Fibroblast of skin of left biceps (primary cell): ENCODE measurements at places on chromosomes 1 and 21.

GRCh38 chr1:31765041-31765467, 914 bp upstream of the ADGRB2 start:
- DNase-seq = no peak

DNA sequence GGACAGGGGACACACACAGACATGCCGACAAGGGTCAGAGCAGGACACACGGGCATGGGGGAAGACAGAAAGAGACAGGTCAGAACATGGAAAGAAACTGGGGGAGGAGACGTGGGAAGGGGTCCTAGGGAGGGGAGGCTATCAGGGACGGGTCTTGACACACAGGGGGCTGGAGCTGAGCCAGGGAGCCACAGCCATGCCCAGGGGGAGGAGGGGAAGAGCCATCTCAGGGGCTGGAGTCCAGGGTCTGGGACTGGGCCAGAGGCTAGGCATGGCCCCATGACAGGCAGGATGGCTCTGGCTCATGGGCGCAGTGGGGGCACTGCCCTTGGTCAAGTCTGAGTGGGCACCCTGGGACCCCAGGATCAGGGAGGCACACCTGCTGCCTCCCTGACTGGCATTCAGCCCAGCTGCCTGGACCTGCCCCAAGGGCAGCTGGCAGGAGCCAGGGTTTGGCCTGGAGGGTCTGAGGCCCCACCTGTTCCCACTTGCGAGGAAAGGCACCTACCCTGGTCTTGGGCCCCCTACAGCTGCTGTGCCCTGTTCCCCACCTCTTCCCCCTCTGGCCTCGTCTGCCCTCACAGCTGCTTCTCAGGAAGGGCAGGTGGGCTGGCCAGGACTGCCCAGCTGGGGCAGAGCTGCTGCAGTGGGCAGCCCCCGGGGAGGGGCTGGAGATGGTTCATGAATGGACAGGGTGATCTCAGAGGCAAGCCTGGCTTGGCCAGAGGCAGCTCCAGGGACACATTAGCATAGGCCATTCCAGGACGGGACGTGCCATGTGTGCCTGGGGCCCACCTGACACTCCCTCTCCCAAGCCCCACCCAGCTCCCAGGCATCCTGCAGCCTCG, 42.9 kb downstream of the HSPG2 start:
- DNase-seq = no peak

DNA sequence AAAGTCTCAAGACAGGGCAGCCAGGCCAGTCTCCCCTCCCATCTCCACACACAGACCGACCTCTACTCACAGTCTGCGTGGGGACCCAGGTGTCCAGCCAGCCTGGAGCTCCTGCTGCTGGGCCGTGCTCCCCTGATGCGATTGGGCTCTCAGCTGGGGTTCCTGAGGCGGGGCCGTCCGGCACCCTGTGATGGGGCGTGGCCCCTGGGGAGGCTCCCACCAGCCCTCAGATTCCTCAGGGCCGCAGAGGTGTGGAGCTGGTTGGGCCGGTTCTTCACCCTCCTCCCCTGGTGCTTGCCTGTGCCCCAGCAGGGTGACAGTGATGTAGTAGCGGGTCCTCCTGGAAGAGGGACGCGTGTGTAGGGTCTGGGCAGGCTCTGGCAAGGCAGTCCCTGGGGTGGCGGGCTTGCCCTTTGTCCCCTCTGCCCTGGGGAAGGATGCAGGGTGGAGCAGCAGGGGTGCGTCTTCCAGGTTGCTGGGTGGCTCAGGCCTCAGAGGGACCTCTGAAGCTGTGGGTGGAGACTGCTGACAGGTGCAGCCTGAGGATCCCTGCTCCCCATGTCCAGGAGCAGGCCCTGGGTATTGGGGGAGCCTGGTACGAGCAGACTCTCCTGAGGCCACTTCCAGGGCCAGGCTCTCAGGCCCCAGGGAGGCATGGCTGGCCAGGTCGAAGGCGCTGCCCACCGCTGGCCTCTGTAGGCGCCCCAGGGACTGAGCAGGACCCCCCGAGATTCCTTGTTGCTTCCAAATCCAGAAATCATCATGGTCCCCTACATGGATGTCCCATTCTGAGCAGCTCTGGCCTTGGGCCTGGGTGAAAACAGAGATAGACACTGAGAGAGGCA, at the start of gene CRYBG2:
TSS of gene CRYBG2 (minus strand) at position 155 of the 845 bp plus-strand sequence. CDS start 7,473 bp downstream, outside the sequence.
- DNase-seq = no peak

DNA sequence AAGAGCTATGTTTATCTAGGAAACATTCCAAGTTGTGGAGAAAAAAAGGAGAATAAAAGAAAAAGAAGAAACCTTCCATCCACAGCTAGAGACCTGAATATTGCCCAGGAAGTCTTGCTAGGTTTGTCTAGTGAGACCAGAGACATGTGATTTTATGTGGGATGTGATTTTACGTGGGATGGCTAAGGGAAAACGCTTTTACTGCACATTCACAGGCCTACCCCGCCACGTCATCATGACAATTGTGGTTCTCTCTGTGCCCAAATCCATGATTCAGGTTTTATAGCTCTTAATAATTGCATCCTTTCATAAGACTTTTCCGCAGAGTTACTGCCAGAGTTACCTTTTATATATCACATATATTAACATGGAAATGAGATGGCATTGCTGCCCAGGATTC, 86.4 kb upstream of the SSX2IP start:
- no peak for DNase-seq

GRCh38 chr1:216903382-216903740, 180.1 kb upstream of the ESRRG start:
- DNase-seq = no peak

DNA sequence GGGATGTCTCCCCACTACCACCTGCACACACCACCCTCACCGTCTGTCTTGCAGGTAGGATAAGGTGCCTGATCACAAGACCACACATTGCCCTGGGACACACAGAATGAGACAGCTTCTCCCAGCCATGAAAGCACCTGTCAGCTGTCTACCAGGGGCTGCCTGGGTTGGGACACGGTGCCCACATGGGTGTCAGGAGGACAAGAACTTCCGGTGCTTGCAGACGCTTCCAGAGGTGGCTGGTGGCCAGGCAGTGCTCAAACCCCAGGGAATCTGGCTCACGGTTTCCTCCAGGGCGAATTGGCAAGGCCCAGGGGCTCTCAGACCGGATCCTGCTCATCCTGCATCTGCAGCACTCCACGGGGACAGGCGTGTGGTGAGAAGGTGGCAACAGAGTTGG, 182.6 kb upstream of the ARHGEF16 start:
- no peak for DNase-seq

DNA sequence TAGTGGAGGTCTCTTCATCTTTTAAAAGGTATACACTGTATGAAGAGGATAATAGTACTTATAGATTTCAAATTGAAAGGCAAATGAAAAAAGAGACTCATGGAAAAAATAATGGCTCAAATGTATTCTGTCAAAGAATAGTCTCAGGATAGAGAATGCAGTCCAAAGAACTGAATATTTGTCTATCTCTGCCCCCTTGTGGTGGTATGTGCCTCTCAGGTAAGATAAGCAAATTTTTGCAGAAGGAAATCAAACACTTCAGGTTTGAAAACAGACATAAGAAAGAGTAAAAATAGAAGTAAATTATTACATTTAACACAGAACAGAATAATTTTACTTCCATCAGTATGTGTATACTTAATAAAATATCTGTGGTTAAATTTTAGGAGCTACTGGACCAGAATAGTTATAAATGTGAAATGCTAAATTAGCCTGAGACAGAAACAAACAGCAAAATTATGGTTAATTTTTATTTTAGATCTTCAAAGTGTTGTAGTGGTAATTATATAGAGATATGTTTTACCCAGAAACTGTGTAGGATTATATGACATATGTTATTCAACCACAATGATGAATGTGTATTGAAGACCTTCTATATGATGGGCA, 164.4 kb upstream of the PALMD start:
- DNase-seq = no peak

GRCh38 chr1:244727871-244728474, 75.0 kb downstream of the DESI2 start:
- DNase-seq = no peak

DNA sequence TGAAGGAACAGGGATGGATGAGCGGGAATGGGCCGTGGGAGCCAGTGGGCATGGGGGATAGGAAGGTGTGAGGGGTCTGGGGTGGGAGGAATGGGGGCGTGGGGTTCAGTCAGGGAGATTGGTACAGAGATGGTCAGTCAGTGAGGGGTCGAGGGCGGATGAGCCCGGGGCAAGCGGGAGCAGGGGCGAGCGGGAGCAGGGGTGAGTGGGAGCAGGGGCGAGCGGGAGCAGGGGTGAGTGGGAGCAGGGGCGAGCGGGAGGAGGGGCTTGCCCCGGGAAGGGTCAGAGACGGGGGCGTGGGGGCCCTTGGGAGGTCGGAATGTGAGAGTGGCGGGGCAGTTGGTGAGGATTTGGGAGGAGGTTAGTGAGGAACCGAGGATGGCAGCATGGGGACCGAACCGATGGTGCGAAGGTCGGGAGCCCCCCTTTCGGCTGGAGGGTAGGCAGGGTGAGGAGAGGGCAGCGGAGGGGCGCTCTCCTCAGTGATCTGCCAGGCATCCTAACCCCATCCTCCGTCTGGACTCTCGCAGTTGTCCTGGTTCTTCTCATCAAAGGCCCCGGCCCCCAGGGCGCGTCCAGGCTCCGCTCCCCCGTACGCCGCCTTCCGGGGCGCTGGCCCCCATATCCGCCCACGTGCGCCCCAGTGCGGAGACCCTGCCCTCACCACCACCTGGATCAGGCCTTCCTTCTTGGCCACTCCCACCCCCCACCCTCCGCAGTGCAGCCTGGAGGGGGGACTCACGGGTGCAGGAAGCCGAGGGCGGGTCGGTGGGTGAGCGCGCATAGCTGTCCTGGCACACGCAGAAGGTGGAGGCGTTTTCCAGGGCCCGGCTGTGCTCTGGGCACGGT, 11.2 kb downstream of the EPHA10 start:
- no peak for DNase-seq

- no peak for DNase-seq
Measured at GRCh38 chr1:211503542-211503941, 11.6 kb upstream of the RD3 start.

- DNase-seq = no peak
Measured at GRCh38 chr1:41497056-41497440, 12.6 kb upstream of the EDN2 start.

DNA sequence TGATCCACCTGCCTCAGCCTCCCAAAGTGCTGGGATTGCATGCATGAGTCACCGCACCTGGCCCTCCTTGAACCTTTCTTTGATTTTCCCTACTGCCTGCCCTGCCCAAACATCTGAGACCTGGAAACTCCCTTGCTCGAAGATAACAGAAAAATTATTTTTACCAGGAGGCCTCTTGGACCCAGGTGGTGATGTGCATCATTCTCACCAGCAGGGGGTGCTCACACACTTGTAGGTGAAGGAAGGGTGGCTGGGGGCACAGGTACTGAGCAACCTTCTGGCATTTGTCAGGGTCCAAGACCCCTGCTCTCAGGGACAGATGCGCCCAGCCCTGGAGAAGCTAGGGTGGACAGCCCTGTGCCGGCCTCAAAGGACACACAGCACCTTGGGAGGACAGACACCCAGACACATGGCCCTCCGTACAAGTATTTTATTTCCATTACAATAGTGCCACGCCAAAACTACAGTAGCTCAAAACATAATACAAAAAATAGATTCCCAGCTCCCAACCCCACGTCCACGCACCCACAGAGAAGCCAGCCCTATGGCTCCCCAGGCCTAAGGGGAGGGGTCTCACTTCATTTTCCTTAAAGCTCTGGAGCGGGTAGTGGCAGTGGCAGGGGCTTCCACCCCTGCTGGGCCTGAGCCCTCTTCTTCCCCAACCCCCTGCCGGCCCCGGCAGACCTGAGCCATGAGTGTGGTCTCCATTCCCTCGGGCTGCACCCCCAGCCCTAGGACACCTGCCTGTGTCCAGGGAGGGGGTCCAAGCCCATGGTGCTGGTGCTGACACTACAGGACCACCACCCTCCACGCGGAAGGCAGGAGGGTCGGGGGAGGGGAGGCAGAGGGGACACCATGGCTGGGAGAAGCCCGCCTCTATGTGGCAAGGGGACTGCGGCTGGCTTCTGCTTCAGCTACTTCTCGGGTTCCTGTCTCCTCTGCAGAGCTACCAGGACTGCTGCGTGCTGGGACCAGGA, 40.4 kb upstream of the EIF4G3 start:
- no peak for DNase-seq
